Trophoblast cell (in vitro differentiated cells and primary cell): ENCODE measurements at places on chromosomes 2 and 18.

GRCh38 chr2:2575870-2576386 is 244.9 kb upstream of the MYT1L start:
- no peak for DNase-seq

DNA sequence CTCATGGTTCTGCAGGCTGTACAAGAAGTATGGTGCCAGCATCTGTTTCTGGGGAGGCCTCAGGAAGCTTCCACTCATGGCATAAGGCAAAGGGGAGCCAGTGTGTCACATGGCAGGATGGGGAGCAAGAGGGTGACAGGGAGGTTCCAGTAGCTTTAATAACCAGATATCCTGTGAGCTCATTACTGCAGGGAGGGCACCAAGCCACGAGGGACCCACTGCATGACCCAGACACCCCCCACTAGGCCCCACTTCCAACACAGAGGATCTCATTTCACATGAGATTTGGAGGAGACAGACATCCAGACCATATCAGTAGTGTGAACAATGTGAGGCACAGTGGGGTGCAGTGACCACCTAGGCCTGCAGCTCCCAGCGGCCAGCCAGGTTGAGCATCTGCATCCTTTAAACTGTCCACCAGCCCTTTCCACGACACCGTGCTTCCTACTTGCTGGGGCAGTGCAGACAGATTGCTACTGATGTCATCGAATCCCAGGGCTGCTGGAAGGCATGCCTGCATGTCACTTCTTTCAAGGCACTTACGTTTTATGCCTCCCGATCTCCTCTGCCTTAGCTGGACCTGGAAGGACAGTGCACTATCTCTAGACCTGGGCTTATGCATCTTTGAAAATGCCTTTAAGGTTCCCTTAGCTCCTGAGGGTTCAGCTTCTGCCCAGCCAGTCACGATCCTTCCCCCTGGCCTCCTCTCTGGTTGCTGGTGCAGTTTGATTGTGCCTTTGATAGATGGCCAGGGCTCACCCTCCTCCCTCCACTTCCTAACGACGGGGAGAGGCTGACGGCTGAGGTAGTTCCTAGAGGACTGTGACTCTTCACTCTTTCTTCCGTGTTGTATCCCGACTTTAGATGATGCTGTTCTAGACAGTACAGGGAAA is 174.3 kb downstream of the FAM210A start:
- DNase-seq, result no peak

GRCh38 chr2:63013438-63013837 is 37.2 kb upstream of the OTX1 start:
- no peak for DNase-seq

DNA sequence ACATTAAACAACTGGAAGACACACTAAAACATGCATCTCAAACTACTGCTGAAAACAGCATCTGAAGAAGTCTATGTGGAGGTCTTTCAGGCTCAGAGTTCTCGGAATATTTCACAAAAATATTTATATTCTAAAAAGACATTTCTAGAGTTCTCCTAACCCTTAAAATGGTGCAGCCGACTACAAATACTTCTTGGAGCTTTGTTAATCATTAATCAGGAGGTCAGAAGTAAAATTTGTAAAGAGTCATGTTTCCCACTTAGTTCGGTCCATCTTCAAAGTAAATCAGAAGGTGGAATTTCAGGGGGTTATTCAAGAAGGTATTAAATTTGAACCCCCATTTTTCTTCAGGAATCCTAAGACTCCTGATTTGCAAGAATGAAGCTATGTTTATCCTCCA is 72.7 kb downstream of the FAM228A start:
- no peak for DNase-seq

DNA sequence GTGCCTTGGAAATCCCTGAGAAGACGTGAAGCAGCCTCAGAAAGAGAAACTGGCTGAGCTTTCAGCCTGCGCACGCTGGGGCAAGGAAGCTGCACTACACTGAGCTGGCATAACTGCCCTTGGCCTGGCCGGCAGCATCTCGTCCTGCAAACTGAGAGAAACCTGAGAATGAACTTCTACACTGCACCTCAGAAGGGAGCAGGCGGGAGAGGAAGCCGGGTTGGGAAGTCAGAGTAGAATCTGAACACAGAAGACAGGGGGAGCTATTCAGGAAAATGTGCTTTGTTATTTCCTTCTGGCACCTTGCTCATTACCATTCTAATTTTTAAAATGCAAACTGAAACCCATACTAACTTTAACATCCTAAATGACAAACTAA is 70.9 kb downstream of the ZEB2 start:
- no peak for DNase-seq

GRCh38 chr18:28134774-28135173 is 42.2 kb downstream of the CDH2 start:
- DNase-seq, result no peak

DNA sequence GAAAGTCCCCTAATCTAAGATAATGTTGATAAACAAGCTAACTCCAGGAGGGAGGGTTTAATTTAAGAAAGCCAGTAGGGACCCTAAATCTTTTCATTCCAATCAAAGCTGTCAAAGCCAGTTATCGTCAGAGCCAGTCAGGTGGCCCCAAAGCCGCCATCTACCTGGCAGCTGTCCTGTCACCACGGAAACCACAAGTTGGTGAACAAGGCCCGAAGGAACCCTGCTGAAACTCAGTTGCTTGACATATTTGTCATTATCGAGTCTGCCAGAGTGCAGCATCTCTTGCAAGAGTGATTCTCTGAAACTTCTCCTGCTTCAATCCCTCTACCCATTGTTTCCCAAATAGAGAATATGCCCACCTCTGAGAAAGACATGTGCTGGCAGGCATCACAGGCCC is 30.8 kb upstream of the POLE4 start:
- DNase-seq, result no peak

- no peak for DNase-seq
Observed at GRCh38 chr18:55354795-55355194, 233.2 kb downstream of the TCF4 start.

DNA sequence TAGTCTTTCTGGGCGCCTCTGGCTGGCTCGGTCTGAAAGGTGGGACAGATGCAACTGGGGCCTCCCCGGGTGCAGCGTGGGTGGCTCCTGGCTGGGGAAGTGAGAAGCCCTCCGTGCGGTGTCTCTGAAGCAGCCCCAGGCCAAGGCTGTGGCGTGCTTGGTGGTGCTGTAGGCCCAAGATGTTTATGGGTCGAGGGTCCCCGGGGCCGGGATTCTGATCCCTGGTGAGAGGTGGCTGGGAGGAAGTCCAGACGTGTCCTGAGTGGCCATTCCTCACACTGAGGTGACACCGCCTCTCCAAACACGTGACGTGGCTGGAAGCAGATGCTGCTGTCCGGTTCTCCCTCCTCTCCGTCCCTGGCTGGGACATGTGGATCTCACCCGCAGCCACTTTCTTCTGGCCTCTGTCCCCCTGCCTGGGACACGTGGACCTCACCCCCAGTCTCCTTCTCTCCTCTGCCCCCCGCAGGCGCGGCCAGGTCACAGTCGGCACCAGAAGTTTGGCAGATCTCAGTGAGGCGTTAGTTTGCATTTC is 12.6 kb downstream of the RTP5 start:
- DNase-seq, result peak; percentile 62
